ENCODE measurements at places on chromosomes 11 and 22.

GRCh38 chr22:23621082-23621780 lies 10.9 kb downstream of the DRICH1 start:
- no peak for DNase-seq

- DNase-seq: peak; percentile 87
Observed at GRCh38 chr11:108616549-108616948, 23.0 kb upstream of the EXPH5 start.

DNA sequence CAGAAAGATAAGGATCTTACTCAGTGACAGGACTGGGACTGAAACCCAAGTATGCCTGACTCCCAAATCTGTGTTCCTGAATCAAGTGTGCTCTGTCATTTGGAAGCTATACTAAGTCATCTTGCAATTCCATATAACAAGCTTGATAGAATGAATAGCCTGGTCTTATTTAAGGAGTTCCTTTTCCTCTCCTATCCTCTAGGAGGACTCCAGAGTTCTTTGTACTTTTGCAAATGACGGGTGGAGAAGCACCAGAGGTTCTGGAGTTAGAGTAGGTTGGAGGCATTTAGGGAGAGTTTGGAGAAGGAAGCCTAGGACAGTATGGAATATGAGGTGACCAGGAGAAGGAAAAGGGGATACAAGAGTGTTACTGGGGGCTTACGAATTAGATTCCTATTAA lies 92.9 kb upstream of the RCN1 start:
- DNase-seq: no peak

DNA sequence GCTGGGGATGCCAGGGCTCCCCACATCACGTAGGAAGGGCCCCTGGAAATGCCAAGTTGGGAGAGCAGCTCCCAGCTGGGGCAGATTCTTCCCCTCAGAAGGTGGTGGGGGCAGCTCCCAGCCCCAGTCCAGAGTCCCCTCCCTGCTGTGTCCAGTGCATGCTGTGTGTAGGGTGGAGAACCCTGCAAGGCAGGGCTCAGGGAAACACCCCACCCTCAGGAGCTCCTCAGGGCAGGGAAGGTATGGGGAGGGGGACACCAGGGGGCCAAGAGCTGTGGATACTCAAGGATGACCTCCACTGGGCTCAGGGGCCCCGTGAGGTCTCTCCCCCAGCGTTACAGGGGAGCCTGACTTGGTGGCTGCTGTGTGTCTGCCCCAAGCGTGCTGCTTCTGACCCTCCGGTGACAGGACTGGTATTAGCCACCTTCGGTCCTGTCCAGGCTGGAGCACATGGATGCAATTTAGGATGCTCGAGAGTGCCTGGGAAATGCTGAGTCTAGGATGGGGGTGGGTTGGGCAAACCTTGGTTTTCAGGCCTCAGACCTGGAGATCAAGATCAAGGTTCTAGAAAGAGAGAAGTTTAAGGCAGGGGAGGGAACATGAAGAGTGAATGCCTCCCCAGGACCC lies 16.1 kb upstream of the CABP7 start:
- DNase-seq: no peak

- DNase-seq: no peak
Observed at GRCh38 chr11:87518266-87518665, 480.5 kb downstream of the TMEM135 start.

- DNase-seq: no peak
Observed at GRCh38 chr22:44289414-44290171, 23.2 kb downstream of the SHISAL1 start.

DNA sequence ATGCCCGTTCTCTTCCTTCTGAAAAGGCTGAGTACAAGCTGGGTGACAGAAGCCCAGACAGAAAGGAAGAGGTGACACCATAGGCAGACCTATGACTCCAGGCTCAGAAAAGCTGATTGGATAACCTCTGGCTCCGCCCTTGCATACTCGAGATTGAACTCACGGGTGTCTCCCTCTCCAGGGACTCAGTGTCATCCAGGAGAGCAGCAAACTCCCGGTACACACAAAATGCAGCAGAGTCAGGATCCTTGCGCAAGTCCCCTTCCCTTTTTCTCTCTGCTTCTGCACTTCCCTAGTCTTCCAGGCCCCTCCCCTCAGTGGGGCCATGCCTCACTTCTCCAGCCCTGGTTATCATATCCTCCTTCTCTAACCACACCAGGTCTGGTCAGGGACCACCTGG lies 9.8 kb downstream of the SCN4B start:
- DNase-seq: no peak

DNA sequence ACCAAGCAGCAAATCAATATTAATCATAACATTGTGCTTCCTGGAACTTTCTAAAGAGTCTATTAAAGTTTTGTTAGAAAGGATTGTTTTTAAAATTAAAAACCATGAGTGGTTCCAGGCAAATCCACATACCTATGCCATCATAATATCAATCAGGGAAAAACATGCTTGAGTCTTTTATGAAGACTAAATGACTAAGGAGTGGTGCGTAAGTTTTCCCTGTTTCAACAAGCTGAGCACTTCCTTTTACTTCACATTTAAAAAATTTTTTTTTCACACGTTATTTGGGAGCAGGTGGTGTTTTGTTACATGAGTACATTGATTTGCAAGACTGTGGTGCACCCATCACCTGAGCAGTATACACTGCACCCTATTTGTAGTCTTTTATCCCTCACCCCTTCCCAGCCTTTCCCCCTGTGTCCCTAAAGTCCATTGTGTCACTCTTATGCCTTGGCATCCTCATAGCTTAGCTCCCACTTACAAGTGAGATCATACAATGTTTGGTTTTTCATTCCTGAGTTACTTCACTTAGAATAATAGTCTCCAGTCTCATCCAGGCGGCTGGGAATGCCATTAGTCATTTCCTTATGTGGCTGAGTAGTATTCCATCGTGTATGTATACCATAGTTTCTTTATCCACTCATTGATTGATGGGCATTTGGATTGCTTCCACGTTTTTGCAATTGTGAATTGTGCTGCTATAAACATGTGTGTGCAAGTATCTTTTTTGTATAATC lies 1190.3 kb upstream of the RAG2 start:
- peak; percentile 89 for DNase-seq

DNA sequence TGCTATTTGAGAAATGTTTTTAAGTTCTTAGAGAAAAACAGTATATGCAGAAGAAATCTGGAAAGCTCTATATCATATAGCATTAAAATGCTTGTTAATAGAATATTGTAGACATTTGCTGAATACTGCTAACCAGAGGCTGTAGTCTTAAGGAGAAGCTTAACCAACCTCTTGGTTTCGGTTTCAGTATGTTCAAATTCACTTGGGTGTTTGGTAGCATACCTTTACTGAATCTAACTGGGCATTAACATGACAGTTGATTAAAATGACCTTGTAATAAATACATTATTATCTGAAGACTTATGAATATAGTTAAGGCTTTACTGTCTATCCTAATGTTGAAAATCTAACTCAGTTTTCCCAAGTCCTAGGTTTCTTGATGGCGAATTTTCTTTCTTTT lies 5.4 kb downstream of the PCF11 start:
- no peak for DNase-seq

GRCh38 chr22:32204040-32204855 lies 625 bp downstream of the RFPL2 start:
- DNase-seq: no peak

- DNase-seq: no peak
Observed at GRCh38 chr11:111089759-111090158, 155.8 kb upstream of the POU2AF2 start.

DNA sequence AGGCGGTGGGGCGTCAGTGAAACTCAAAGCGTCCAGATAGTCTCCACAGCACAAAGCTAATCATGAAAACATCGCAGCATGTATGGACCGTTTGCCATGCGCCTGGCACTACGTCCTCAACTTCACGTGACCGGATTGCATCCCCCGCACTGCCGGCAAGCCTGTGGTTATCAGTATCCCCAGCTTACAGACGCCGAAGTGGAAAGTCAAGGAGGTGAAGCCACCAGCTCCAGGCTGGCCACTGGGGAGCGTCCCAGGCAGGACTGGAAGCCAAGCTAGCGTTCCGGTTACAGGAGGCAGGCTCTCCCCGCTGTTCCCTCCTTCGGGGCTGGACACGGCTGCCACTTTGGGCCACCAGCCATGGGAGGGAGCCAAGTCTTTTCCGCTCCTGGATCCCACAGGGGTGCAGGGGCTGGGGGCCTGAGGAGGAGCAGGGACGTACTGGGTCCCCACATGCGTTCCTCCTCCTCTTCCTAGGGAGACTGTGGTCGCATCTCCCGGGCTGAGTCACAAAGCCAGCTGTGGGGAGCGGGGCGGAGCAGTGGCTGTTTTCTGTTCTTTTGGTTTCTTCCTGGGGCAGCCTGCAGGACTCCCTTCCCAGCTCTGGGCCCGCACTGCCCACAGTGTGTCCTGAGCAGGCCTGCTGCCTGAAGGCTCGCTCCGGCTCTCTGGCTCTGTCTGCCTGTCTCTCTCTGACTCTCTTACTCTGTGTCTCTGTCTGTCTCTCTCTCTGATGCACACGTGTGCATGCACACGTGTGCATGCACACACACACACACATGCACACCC lies 4.3 kb upstream of the OSBPL5 start:
- peak; percentile 82 for DNase-seq

- no peak for DNase-seq
Observed at GRCh38 chr11:35358391-35358790, 61.0 kb downstream of the SLC1A2 start.

GRCh38 chr22:17403906-17404305 lies 34.6 kb downstream of the CECR2 start:
- no peak for DNase-seq

DNA sequence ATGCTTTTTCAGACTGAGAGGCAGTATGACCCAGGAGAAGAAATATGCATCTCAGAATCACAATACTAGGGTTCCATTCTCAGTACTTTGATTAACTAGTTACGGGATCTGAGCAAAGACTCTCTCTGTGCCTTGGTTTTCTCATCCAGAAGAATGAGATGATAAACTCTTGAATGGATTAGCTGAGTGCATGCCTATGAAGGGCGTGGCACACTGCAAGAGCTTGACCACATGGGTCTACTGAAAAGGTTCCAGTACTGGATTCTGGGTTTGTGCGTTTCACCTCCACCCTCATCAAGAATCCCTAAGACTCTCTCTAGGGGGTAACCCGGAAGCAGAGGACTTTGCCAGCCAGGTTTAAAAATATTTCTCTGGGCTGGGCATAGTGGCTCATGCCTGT lies 25.6 kb downstream of the PGA5 start:
- DNase-seq: no peak

GRCh38 chr11:47524291-47524874 lies 28.5 kb downstream of the CELF1 start:
- peak; percentile 26 for DNase-seq

DNA sequence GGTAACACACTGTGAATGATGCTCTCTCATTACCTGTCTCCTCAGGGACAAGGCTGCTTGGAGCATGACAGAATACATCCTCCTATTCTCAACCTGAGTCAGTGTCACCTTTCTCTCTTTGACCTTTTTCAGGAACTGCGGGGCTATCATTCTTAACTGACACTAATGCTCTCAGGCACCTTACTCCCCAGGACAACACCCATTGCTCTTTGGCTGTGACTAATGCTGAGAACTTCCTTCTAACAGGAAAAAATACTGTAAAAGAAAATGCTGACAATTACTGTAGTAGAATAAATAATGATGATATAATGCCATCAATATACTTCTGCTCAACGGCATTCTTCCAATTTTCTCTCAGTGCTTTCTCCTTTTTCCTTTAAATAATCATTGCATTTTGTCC lies 2082.7 kb upstream of the RAG2 start:
- DNase-seq: no peak

DNA sequence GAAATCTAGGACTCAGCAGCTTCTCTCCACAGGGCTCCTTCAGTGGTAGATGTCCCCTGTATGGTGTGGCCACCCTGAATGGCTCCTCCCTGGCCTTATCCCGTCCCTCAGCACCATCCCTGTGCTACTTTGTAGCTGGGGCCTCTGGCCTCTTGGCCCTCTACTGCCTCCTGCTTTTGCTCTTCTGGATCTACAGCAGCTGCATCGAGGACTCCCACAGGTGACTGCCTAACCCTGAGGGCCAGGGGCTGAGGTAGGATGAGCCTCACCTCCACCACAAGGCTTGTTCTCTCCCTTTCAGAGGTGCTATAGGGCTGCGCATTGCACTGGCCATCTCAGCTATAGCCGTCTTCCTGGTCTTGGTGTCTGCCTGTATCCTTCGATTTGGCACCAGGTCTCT lies 1.8 kb downstream of the TMEM179B start:
- no peak for DNase-seq

GRCh38 chr11:102313238-102313940 lies 3.9 kb upstream of the BIRC3 start:
- DNase-seq: peak; percentile 33

DNA sequence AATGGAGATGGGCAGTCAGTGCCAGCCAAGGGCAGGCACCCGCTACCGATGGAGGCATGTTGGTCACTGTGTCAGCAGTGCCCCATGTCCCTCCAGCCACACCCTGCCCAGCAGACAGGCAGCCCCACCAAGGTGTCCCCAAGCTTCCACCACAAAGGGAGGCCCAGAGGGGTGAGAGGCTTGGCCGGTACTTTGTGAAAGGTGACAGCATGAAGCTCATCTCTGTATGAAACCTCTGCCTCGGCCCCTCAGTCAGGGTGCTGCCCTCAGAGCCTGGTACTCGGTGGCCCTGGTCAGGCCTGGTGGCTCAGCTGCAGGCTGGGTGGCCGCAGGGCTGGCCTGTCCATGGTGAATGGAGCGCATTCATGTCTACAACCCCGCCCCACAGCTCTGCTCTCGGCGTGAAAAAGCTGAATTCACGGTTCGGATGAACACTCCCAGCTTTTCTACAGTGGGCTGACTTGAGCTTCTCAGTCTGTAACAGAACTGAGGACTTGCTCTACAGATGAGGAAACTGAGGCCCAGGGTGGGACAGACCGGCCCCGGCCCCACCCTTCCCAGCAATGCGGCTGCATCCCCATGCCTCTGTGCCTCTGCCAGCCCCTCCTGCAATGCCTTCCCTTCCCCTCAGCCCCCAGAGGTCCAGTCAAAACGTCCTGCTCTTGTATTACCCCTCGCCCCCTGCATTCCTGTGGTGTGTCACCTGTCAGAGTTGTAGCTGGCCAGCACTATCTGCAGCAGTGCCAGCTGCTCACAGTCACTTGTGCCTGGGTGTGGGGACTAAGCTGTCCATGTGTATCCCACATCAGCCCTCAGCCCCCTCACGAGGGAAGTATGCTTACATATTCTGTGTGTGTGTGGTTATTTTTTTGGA lies 27.7 kb downstream of the RSPH14 start:
- DNase-seq: no peak

DNA sequence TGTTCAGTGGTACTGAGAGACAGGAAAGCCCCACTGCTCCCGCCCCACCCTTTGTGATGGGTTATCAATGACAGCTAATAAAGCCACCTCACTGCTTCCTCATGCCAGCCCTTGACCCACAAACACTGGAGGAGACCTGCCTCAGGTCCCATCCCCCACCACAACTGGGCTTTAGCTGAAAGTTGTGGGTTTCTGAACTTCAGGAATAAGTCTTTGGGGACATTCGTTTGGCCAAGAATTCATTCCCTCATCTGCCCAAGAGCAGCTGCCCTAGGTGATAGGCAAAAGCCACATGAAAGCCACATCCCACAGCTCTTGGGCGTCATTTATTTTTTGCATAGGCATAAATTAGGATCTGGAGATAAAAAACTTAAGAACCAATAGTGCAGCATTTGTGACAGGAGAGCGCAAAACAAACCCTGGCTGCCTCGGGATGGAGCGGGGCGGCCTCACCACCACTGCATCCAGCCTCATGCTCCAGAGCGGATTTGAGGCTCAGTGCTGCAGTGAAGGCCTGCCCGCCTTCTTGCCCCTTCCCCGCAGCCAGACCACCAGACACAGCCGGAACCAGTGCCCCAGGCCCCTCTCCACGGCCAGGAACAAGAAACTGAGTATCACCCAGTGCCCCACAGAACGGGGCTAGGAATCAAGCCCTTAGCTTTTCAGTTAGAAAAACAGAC lies 21.2 kb downstream of the SUN2 start:
- no peak for DNase-seq

- no peak for DNase-seq
Observed at GRCh38 chr22:22242488-22242887, 2.1 kb upstream of the VPREB1 start.

GRCh38 chr11:65743681-65744025 lies 23.1 kb upstream of the RNASEH2C start:
- no peak for DNase-seq

Data from astrocyte of the spinal cord (primary cell).